ENCODE measurements at places on chromosomes 1 and 21. TPM values are rescaled to one million over a fixed set of nuclear protein-coding genes. Genes with fewer than 3 reads are reported as not detected.

Gene HES3
- not detected for total RNA-seq

Gene CLEC20A
- 2.9 TPM for total RNA-seq

GRCh38 chr21:45709173-45709572 is 65.6 kb downstream of the PCBP3 start:
- ATAC-seq = no peak

GRCh38 chr21:40760821-40761220 is 86.1 kb downstream of the DSCAM start:
- ATAC-seq = no peak

DNA sequence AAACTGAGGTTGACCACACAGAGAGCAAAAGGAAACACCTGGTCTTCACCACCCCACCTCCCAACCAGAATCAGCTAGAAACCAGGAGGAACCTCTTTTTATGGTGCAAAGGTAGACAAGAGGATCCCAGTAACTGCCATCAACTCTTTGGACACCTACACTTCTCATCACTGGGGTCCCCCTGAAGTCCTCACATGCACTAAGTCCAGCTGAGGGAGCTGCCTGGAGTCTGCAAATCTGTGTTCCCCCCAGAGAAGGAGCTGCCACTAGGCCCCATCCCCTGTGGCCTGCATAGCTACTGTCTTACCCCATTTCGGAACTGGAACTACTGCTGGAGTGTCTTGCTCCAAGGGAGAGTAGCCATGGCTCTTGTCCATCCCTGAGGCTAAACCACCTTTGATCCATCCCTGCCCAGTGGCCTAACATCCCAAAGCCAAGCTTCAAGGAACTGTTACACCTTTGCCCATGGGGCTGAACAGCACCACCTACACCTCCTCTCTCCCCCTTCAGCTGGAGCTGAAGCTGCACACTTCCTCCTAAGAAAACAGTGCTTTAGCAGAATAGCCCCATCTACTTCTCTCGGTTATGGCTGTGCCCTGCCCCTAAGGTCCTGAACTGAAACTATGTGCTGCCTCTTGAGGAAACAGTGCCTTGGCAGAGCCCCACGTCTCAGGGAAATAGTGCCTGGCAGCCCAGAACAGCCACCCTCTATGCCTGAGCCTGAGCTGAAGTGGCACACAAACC is 85.4 kb upstream of the CD53 start:
- no peak for ATAC-seq

All from motor neuron (in vitro differentiated cells).